Suprapubic skin (tissue), 4 donors: ENCODE measurements at places on chromosomes 3 and 15.

DNA sequence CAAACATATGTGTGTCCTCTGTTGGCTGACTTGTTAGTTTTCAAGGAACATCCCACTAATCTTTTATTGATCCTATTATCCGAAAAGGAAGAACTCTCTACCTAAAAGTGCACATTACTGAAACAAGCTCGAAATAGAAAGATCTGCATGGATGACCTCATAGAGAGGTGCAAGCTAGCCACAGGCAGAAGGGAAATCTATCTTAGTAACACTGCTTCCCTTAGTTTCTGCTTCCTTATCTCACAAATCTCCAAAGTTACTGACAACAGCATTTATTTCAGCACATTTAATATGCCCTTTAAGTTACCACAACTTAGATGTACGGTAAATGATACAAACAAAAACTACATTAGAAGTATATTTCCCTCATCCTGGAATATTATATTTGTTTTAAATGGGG is 285.1 kb upstream of the CCDC54 start:
- no peak for DNase-seq

DNA sequence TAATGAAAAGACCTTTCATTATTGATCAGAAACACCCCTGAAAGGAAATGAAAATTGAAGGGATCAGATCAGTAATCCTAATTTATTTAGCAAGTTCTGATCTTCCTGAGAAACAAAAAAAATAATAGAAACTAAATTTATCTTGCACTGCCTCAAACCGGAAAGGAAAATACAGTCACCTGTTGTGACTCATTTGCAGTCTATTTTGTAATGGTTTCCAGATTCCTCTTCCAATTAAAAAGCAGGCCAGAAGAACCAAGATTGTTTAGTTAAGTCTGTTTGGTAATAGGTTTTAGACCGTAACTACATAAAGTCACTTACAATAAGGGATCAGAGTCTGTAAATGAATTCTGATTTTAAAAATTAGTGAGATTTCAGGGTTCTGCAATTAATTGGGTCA is 49.7 kb upstream of the ATOSA start:
- no peak for DNase-seq

DNA sequence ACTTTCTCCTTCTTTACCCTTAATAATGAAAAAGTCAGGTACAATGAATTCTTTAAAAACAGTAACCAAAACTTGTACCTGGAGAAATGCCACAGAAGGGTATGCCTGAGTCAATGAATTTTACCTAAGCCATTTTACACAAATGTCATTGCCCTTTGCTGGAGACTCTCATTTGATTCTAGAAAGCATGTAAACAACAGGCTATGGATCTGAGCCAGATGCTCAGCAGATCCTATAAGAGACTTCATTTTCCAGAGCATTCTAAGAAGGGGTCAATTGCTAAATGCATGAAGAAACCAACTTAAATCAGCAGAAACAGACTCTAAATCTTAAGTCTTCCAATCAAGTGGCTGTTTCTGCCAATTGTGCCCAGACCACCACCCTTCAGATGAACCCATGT is 83.8 kb upstream of the GALNT15 start:
- DNase-seq, result no peak

- DNase-seq, result no peak
Observed at GRCh38 chr3:157618886-157619285, 115.7 kb upstream of the VEPH1 start.

DNA sequence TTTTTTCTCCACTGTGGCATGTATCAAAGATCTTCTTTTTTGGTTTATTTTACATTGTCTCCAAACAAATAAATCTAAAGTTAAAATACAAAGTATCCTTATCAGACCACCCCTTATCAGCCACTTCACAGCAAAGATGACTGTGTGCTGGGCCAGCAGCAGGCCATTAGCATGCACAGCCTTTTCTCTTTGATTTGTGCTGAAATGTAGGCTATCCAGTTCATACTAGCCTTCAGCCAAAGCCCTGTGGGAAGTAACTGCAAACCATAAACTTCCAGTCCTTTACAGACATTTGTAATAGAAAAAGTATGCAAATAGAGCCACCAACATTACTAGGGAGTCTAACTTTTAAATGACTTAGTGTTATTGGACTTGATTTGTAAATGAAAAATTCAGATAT is 816.3 kb downstream of the FHIT start:
- no peak for DNase-seq
